ENCODE measurements at places on chromosomes 5 and 9.

GRCh38 chr5:29089591-29090130 lies 2051.3 kb upstream of the CDH9 start:
- DNase-seq, result no peak

DNA sequence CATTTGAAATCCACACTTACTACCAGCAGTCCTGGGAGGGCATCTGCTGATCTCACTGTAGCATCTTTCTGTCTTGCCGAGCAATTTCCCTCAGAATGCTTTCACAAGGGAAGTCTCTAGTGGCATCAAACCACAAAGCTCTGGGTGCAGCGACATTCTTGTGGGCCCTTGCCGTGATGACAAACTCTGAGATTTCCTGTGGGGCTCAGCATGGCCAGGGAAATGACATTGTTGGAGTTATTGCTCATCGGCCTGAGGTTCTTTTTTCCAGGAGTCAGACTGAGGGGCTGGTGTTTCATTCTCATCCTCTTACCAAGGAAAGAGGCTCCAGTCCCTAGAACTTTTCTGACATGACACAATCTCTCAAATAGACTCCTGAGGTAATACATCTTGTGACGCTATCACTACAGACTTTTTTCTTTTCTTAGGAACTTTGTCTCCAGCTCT lies 51.4 kb downstream of the PFDN1 start:
- no peak for DNase-seq

GRCh38 chr9:116451500-116452115 lies 235.5 kb upstream of the TRIM32 start:
- no peak for DNase-seq

DNA sequence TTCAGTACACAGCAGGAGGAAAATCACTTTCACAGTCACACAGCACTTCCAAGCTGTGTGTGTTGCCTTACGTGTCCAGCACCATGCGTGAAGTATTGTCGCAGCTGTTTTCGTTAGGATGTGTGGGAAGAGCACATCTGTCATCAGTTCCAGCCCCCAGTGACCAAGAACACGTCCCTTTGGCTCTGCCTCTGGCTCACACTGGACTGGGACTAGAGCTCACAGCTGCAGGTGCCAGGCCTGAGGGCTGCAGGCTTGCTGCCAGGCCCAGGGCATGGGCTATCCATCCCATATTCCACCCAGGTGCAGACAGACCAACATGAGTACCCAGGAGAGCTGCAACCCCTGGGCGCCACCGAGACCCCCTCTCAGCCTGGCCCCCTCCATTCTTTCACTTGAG lies 60.5 kb upstream of the ANKRD33B start:
- DNase-seq, result no peak

DNA sequence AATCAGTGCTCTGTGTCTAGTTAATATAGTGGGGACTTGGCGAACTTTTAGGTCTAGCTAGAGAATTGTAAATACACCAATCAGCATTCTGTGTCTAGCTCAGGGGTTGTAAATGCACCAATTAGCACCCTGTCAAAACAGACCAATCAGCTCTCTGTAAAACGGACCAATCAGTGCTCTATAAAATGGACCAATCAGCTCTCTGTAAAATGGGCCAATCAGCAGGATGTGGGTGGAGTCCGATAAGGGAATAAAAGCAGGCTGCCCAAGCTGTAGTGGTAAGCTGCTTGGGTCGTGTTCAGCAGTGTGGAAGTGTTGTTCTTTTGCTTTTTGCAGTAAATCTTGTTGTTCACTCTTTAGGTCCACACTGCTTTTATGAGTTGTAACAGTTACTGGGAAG lies 3.6 kb upstream of the OTULINL start:
- DNase-seq, result no peak

DNA sequence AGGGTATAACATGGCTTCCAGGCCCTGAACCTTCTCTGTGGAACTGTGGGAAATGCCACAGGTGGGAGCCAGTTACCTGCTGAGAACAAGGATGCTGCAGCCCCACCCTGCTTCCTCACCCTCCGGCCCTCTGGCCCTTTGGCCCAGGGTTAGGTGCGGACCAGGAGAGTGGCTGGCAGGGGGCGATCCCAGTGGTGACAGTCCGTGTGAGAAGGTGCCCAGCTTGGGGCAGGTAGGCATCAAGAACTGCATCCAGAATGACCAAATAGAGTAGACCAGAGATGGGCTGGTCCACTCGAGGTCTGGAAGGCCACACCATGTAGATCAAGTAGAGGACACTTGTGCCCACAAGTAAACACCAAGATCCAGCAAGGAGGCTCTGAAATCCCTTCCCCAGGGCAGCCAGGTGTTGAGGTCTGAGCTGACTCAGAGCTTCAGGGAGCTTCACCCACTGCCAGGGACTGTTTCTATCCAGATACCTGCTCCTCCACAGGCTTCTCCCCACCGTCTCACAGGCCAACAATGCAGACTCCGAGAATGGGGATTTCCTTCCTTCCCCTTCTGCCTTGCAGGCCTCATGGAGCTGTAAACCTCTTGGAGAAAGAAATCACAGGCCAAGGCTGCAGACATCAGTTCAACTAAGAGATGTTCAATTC lies 61.4 kb upstream of the ZSWIM6 start:
- DNase-seq, result no peak

GRCh38 chr9:78215706-78216105 lies 20.2 kb upstream of the CEP78 start:
- DNase-seq, result no peak

GRCh38 chr5:166726406-166726805 lies 1565.0 kb upstream of the WWC1 start:
- no peak for DNase-seq

DNA sequence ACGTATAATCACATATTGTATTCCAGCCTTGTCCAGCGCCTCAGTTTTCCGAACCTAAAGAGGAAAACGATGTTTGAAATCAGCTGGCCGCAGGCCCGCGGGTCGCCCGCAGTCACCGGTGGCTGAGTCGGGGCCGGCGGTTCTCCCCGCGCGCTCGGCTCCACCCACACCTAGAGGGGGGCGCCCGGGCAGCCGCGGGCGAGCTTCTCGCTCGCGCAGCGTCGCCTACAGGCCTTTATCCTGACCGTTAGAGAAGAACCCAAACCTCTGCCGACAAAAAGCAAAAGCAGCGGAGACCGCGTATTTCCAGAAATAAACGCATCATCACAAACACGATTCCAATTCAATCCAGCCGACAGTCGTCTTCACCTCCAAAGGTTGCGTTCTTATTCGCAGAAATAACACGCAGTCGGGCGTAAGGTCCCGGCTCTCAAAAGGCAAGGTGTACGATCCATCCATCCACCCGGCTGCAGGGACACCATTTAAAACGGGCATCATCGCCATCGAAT lies 725 bp upstream of the NIPBL start:
- peak; percentile 80 for DNase-seq

DNA sequence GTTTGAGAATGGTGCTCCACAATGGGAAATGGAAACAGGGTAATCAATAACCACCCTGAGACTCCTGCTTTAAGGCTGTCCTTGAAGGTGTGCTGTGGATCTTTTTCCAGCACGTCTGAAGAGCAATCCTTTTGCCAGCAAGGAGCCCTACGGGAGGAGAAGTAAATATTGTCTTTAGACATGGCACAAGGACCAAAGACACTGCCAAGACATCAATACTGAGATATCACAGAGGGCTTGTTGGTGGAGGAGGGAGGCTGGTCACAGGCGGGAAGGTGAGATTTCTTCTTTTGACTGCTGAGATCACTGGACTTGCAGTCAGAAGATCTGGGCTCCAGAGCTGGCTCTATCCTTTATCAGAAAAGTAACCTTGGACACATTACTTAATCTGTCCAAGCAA lies 135.0 kb upstream of the ZNF462 start:
- no peak for DNase-seq

- no peak for DNase-seq
These were observed 577.4 kb downstream of the ISL1 start for GRCh38 chr5:51960617-51961121.

DNA sequence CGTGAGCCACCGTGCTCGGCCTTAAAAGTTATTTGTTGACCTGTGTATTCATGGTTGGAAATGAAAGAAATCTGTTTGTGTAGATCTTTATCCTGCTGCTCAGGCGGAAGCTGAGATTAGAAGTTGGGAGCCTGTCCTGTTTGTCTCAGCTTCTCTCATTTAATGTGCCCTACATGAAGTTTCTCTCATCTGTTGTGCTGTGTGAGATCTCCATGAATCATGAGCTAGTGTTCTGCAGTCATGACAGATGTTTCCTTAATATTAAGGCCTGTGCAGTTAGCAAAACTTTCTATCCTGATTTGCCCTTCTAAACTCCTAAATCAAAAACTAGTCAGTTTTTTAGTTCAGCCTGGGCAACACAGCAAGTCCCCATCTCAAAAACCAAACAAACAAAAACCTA lies 59.5 kb downstream of the FAM78A start:
- no peak for DNase-seq

DNA sequence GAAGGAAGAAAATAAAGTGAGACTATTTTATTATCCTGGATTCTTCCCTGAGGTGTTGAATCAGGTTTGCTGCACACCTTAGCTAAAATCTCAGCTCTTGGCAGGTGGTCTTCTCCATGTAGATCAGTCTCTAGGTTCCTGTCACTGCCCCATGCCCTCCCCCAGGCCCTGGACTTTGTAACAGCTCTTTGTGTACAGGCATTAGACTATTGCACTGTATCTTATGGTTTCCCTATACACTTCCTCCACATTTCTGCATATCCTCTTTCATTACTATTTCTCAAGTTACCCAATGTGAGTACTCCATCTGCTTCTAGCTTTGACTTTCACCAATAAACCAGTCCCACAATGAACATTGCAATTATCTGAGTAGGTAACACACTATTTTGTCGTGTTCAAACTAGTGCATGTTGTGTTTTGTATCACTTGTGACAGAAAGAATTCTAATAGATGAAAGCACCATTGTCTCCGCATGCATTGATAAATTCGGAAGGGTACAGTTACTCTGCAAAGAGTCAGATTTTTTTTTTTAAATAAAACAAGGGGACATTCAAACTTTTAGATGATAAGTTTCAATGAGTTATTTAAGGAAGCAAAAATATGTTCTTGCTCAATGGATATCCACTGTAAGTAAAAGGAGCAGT lies 1348.7 kb upstream of the C9orf72 start:
- no peak for DNase-seq

DNA sequence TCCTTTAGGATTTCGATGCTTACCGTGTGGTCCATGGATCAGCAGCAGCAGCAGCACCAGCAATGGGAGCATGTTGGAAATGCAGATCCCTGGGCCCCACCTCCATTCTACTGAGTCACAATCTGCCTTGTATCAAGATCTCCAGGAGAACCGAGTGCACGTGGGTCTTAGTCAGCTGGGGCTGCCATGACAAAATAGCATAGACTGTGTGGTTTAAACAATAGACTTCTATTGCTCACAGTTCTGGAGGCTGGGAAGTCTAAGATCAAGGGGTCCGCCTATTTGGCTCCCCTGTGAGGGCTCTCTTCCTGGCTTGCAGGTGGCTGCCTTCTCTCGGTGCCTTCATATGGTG lies 1.3 kb upstream of the PROP1 start:
- DNase-seq, result no peak

DNA sequence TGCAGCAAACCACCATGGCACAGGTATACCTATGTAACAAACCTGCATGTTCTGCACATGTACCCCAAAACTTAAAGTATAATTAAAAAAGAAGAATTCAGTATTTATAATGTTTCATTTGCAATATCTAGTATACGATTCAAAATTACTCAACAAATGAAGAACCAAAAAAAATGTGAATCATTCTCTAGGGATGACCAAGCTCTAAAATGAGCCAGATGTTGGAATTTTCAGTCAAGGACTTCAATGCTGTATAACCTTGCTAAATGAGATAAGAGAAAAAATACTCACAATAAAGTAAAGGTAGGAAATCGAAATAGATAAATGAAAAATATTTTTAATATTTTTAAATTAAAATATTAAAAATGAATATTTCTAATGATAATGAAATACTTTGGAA lies 108.7 kb upstream of the ADRA1B start:
- DNase-seq, result no peak

GRCh38 chr9:30125881-30126280 lies 2258.6 kb upstream of the ACO1 start:
- DNase-seq, result no peak

DNA sequence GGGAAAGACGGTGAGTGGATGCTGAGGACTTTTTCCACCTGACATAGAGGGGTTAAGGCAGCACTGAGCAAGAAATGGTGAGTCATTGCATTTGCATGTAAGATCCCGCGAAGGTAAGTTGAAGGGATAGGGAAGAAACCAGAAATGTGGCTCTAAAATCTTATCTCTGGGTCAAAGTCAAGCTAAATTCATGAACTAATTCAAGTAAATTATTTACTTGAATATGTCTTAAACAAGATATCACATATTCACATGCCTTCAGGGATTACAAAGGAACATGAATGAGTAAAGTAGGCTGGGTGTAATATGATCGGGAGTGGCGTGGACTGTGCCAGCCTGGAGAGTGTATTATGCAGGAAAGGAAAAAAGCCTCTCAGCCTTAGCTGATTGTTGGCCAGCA lies 74.4 kb upstream of the EQTN start:
- DNase-seq, result no peak

GRCh38 chr9:133184971-133185370 lies 21.3 kb upstream of the GBGT1 start:
- DNase-seq, result peak; percentile 57

DNA sequence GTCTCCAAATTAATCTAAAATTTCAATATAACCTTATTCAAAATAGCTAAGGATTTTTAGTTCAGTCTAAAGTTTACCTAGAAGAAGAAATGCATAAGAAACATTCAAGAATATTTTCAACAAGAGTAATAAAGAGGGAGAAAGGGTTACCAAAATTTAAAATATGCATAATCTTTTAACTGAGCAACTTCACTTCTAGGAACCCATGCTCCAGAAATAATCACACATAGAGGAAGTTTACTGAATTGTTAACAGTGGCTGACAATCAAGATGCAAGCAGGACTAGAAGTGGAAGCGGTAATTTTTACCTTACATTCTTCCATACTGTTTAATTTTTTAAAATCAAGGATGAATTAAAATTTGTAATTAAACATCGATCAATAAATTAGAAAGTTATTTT lies 1.9 kb downstream of the PJA2 start:
- DNase-seq, result no peak

DNA sequence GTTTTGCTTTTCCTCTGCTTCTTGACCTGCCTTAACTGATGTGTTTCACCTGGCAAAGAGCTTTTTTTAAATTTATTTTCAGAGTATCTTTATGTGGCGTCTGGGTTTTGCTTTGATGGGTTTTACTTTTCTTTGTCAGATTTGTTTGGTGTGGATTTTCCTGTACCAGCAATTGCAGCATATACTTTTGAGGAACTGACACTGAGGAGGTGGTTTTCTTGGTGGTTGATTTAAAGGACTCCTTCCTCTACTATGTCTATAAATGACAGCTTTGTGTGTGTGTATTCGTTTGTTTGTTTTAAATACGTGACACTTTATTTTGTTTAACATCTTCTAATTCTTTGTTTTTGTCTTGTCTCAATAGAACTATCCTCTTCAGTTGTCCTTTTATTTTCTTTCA lies 1071.9 kb upstream of the ARRDC3 start:
- no peak for DNase-seq

DNA sequence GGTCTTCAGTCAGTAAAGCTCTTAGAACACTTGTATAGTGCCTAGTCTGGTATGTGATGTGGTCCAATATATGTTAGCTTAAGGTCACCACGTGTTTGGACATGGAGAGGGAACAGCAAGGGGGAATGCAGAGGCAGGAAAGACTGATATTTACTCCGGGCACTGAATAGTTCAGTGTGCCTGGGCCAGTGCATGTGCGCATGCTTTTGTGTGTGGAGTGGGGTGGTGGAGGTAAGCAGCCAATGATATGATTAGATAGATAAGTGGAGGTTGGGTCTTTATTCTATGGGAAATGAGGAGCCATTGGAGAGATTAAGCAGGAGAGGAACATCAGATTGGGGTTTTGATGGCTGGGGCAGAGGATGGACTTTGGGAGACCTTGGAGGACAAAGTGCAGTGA lies 14.0 kb downstream of the OR13J1 start:
- no peak for DNase-seq
